Psoas muscle (tissue), 8 donors: ENCODE measurements at places on chromosomes 7 and 10. TPM values are rescaled to one million over a fixed set of nuclear protein-coding genes. Genes with fewer than 3 reads are reported as not detected.

GRCh38 chr10:97119058-97119745, 66.6 kb downstream of the SLIT1 start:
- no peak for DNase-seq

DNA sequence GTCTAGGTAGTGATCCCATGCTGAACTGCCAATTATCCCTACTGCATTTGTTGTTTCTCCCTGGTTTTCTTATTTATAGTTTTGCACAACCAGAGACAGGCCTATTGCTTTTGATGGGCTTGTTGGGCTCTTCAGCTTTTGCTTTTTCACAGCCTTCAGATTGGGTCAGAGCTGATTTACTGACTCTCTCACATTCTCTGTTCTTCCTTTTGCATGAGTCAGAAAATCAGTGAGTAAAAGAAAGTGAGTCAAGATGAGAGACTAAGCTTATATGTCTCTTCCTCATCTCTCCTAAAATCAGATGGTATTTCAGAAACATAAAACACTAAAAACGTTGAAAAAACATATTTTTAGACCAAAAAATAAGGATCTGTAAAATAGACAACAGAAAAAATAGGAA, 1135.4 kb downstream of the XPNPEP1 start:
- no peak for DNase-seq

- DNase-seq, result peak; percentile 91
These were observed at the start of gene GLI3 for GRCh38 chr7:42236976-42237810. GLI3 (minus strand) TSS chr7:42237209; CDS start chr7:42223253, 13,956 bp downstream.

CARD11 gene
- 0.39 TPM for total RNA-seq
